ENCODE measurements at places on chromosomes 7 and 10.

DNA sequence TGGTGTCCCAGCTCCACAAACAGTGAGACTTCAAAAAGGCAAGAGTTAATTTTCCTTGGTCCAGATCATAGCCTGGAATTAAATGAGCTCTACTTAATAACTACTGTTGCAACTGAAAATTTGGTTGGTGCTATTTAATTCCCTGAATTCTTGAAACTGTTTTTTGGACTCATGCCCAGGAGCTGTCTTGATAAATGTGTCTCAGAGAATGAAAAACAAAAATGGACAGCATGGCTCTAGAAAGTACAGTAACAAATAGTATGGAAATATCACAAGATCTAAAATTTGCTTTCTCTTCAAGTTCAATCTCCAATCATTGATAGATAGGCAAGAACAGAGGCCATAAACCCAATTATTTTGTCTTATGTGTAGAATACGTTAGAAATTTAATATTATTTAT is 42.5 kb downstream of the CCDC71L start:
- no peak for DNase-seq

GRCh38 chr10:12471135-12471534 is 121.8 kb downstream of the CAMK1D start:
- no peak for DNase-seq

GRCh38 chr7:98674461-98674860 is 57.4 kb downstream of the NPTX2 start:
- no peak for DNase-seq

GRCh38 chr7:136312592-136312991 is 335.4 kb upstream of the MTPN start:
- no peak for DNase-seq

- no peak for DNase-seq
Observed at GRCh38 chr10:86553213-86553612, 31.6 kb upstream of the WAPL start.

- no peak for DNase-seq
Observed at GRCh38 chr7:25830215-25830614, 321.8 kb upstream of the NFE2L3 start.

GRCh38 chr7:128462460-128462859 is 6.8 kb downstream of the HILPDA start:
- DNase-seq: no peak

- no peak for DNase-seq
Observed at GRCh38 chr10:73786512-73786885, 1.1 kb downstream of the ZSWIM8 start.

DNA sequence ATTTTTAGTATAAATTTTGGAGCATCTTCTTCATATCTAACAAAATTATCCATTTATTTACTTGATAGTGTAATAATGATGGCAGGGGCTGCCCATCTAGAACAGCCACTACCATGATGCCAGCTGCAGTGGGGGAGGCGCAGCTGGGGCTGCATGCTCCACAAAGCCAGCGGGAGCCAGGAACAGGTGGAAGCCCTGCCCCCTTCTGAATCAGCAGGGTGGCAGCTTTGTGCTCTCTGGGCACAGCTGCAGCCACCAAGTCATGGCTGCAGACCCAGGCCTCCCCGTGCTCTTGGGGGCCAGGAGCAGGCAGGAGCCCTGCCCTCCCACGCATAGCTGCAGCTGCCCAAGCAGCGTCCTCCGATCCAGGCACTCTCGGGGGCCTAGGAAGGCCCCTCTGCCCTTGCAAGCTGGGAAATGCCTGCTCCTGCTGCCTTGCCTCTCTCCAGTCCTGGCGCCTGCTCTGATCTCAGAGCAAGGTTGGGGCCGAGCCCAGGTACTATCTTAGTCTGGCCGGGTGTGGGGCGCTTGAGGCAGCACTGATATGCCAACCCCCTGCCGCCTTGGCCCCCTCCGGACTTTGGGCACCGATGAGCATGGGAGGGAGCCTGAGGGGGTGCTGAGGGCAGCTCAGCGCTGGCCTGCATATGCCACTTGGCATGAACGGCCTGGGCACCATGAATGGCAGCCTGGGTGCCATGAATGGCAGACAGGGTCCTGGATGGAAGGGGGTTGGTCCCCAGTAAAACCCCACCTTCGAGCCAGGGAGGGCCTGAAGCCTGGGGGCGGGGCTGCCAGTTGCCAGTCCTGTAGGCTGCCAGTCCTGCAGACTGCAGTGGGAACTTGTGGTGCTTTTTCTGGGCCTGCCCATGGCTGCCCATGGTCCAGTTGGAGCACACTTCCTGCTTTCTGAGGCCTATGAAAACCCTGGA is 1110.8 kb upstream of the POT1 start:
- no peak for DNase-seq

DNA sequence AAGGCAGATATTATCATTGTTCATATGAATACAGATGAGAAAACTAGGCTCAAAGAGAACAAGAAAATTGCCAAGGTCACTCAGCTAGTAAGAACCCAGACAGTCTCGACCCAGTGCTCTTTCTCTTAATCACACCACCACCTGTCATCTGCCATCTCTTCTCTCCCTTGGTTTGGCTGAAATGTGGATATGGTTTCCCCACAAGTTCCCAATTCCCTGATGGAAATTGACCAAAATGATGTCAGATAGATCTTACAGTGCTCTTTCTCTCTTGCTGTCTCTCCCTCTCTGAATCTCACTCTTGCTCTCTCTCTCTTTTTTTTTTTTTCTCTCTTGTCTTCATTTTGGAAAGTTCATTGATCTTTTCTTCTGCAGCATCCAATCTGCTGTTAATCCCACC is 9.1 kb downstream of the C10orf90 start:
- no peak for DNase-seq

DNA sequence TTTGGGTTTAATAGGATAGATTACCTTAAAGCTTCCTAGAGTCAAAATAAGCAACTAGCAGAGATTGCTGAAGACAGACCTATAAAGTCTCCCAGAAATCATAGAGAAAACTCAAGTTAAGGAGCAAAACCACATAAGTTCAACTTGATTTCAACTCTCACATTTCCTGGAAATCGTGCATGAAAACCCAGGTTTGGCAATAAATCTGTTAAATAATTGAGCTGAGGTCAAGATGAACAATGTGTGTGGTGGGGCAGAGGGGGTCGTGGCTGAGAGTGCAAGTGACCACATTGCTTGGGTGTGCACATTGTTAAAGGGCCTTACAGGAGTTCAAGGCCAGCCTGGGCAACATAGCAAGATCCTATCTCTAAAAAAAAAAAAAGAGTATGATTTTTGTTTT is 636.5 kb downstream of the GALNT17 start:
- DNase-seq: no peak

GRCh38 chr7:27992097-27992496 is 188.5 kb downstream of the JAZF1 start:
- DNase-seq: no peak

DNA sequence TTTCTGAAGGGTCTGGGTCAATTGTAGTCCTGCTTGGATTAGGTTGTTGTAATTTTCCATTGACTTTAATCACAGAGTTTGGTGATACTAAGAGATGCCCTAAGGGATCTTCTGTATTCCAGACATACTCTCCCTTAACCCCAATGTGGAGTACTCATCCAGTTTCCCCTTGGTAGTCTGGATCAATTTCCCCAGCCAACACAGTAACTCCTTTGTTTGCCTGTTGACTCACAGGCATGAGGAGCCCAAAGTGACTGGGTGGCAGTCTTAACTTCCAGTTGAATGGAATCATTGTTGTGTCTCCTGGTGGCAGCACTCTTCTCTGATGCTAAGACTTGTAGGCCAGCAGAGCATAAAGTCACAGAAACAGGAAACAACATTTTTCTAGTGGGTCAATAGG is 41.5 kb upstream of the PIK3CG start:
- DNase-seq: no peak

- DNase-seq: no peak
Observed at GRCh38 chr10:34373211-34373610, 441.9 kb downstream of the PARD3 start.

DNA sequence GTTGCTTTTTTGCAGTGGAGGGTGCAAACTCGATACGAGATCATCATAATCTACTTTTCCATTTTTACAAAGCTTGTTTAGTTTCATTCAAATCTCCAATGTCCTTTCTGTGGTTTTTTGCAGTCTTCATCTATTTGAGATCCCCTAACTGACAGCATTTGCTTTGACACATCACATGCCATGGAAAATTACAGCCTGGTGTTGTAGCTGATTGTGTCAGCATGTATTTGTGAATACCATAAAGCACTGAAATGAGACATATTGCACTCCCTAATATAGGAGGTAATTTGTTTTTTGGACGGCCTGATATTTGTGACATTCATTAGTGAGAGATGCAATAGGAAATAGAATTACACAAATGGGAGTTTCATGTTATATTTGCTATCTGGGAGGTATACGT is 620.8 kb downstream of the KCNMA1 start:
- no peak for DNase-seq

DNA sequence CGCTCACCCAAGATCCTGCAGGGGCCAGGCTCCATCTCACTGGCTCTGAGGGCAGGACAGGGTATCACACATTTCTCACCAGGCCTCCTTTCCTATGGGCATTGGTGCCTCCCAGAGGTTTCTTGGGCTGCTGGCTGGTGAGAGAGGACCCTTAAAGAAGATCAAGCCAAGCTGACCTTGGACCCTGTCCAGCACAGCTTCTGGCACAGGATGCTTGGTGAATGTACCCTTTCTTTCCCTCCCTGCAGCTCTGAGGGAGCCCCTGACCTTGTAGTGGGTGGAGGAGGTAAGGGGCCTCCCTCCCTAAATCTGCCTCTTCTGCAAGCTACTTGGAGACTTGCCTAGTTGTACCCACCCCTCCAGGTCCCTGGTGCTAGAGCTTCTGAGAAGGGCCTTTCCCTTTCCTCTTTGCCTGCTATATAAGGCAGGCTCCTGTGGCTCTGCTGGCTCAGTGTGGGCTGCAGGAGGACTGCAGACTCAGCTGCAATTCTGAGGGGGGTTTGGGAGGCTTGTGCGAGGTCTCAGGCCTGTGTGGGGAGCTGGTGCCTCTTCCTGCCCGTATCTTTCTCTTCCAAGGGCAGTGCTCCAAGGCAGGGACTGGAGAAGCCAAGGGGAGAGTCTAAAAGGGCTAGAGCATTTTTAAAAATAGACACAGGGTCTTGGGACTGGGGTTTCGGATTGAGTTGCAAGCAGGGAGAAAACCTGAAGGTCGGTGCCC is 11.7 kb upstream of the TRIM8 start:
- no peak for DNase-seq

- DNase-seq: no peak
Observed at GRCh38 chr7:15995027-15995426, 308.5 kb upstream of the MEOX2 start.

DNA sequence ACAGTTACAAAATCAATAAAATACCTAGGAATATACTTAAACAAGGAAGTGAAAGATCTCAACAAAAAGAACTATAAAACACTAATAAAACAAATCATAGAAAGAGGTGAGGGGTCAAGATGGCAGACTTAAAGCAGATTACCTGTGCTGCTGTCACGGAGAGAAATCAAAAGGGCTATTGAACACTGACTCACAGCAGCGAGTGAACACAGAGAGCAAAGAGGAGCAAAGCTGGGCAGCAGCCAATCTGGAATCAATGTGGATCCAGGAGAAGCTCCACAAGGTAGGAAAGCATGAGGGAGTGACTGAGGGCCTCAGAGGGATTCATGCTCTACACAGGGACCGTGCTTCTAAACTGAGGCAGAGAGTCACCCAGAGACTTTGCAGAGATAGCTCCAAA is 562.0 kb upstream of the SEMA3D start:
- DNase-seq: no peak

DNA sequence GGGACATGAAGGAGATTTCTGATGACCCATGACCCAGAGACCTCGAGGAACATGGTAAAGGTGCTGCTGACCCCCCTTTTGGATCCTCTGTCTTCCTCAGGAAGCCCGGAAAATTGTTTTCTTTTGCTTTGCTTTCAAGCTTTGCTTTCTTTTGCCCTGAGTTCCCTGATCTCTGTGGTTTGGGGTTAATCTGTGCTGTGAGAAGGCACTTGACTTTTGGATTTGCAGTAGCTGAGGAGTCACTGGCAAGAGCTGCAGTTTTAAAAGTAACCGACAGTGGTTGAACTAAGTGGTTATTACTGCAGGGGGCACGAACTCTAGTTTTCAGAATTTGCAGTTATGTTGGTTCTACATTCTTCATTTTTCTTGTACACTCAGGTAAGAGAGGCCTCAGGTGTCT is 53.0 kb downstream of the PDZD8 start:
- DNase-seq: no peak

DNA sequence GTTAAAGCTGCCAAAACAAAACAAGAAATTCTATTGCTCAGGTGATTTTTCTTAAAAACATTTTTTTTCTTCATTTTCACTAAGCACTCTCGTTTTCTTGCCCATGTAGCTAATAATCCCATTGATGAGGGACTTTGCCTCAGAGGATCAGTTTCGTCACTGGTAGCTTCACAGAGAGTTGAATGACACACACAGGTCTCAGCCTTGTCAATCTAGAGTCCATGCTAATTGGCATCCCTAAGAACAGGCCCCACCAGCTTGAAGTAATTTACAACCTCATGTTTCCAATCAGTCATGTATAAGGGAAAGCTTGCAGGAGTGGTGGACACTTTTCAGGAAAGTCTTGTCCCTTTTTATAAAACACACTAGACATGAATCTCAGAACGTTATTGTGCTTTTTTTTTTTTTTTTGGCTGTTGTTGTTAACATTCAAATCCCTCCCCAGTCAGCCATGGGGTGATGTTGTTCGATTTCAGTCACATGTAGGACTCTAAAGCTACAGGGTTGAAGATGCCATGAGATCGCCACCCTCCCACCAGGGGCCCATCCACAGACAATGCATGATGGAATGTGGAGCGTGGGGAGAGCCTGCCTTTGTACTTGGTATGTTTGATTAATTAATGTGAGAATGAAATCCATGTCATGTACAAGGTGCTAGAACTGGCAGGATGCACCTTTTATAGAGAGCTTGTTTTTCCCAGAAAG is 232.4 kb upstream of the FZD8 start:
- no peak for DNase-seq

DNA sequence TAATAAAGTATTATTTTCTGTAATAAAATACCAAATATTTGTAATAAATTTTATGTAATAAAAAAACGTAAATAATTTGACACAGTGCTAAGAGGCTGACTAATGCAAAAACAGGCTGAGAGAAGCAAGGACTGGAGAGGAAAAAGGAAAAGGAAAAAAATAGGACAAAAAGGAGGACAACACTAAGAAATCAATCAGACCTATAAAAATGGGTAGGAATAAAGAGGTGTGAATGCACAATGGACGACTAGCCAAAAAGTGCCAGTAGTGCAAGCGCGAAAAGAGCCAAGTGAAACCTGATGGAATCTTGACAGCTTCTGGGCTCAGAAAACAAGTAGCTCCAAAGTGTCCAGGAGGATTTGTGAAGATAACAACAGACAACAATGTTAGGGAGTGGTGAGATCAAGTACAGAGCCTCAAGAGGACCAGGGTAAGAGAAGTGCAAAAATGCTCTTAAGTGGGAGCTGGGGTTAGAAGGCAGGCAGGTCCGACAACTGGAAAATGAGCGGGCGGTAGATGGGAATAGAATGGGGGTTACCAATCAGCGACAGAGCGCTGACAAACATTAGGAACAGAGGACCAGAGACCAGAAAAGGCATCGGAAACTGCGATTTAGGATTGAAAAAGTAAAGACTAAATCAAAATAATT is 1.2 kb downstream of the BRAF start:
- no peak for DNase-seq

Measured in left ventricle myocardium inferior (tissue), 1 donor.